ENCODE measurements at places on chromosomes 7 and 10. TPM values are rescaled to one million over a fixed set of nuclear protein-coding genes. Genes with fewer than 3 reads are reported as not detected.

The ZEB1 gene
- total RNA-seq: 2.1 TPM

The ARHGAP19 gene
- 9.2 TPM for total RNA-seq

The AKR1B15 gene
- total RNA-seq: 0.24 TPM

The SDHAF3 gene
- 9.6 TPM for total RNA-seq

The XRCC2 gene
- total RNA-seq: 0.48 TPM

The HOXA7 gene
- not detected for total RNA-seq

The INMT gene
- not detected for total RNA-seq

The LBX1 gene
- not detected for total RNA-seq

The LIPM gene
- not detected for total RNA-seq

The AKR1C4 gene
- not detected for total RNA-seq

The TBRG4 gene
- total RNA-seq: 106 TPM

The ALDH18A1 gene
- 108 TPM for total RNA-seq

The CCDC3 gene
- total RNA-seq: 0.96 TPM

The DRGX gene
- not detected for total RNA-seq

The RPA3 gene
- total RNA-seq: 21.7 TPM

The ZKSCAN1 gene
- total RNA-seq: 44.3 TPM

The SPAM1 gene
- not detected for total RNA-seq

The SFTPD gene
- total RNA-seq: under 0.01 TPM

The ARHGAP22 gene
- 29.4 TPM for total RNA-seq

The TUBAL3 gene
- 0.72 TPM for total RNA-seq

The DNAH11 gene
- total RNA-seq: 3.0 TPM

The TET1 gene
- 0.21 TPM for total RNA-seq

The ECHDC3 gene
- total RNA-seq: 12.5 TPM

The SCART1 gene
- total RNA-seq: 1.4 TPM

The SYT15B gene
- 0.21 TPM for total RNA-seq

The CREB5 gene
- 10.6 TPM for total RNA-seq

The TMEM270 gene
- total RNA-seq: not detected

The EN2 gene
- not detected for total RNA-seq

The PPP1R17 gene
- total RNA-seq: not detected

The IL6 gene
- 23.1 TPM for total RNA-seq

The GAD2 gene
- not detected for total RNA-seq

The CTAGE15 gene
- 0.48 TPM for total RNA-seq

The TFPI2 gene
- 26.7 TPM for total RNA-seq

The GRIFIN gene
- total RNA-seq: not detected

The TACC2 gene
- 7.0 TPM for total RNA-seq

The SLC39A12 gene
- total RNA-seq: not detected

The CYP26C1 gene
- 0.24 TPM for total RNA-seq

The VGF gene
- total RNA-seq: 0.24 TPM

The FAM237B gene
- total RNA-seq: not detected

The TMEM176A gene
- not detected for total RNA-seq

The SUGCT gene
- 17.1 TPM for total RNA-seq

The C7orf57 gene
- 0.21 TPM for total RNA-seq

The ENKUR gene
- total RNA-seq: under 0.01 TPM

The INA gene
- not detected for total RNA-seq

The ADAM22 gene
- total RNA-seq: not detected

The NOBOX gene
- total RNA-seq: not detected

The ARMC3 gene
- 0.64 TPM for total RNA-seq

The FAM20C gene
- total RNA-seq: 21.9 TPM

Data from tracheal epithelial cell (primary cell).